ENCODE measurements at places on chromosomes 3 and 15.

DNA sequence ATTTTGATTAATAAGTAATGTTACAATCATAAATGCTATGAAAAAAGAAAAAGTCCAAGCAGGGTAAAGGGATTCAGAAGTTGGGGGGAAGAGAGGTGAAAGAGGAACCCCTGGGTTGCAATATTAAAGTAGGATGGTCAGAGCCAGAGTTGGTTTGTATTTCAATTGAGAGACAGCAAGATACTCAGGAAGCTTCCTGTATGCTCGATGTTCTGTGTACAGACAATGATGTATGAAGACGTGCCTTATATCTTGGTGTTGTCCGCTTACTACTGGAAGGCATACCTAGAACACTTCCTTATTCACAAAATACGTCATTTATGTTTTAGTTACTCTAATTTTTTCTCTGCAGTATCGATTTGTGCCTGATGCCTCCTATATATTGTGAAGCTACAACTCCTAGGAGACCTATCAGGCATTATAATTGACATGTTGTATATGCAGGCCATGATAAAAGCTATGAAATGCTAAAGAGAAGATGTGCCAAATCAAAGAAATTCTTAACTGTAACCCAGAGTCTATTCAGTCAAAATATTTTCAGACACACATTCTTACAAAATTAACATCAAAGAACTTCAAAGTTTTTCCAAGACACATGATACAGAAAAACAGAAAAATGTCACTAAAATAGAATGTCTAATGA lies 87.5 kb downstream of the TBL1XR1 start:
- DNase-seq = no peak

GRCh38 chr3:195466251-195466650 lies 23.4 kb upstream of the ACAP2 start:
- DNase-seq = no peak

DNA sequence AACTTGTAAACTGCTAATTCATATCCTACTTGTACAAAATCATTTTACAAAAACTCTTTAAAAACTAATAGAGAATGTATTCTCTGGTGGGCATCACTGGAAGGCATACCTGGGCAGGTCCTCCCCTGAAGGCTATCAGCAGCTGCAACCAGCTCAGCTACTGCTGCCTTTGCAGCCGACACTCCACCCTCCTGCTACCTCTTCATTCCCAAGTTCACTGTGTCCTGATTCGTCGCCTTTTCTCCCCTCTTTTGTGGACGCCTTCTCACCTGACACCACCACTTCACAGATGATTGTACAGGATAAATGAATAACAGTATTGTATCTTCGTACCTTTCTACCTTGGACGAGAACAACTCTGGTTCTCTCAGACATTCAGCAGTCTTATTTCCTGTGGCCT lies 28.9 kb downstream of the B4GALT4 start:
- DNase-seq = no peak

DNA sequence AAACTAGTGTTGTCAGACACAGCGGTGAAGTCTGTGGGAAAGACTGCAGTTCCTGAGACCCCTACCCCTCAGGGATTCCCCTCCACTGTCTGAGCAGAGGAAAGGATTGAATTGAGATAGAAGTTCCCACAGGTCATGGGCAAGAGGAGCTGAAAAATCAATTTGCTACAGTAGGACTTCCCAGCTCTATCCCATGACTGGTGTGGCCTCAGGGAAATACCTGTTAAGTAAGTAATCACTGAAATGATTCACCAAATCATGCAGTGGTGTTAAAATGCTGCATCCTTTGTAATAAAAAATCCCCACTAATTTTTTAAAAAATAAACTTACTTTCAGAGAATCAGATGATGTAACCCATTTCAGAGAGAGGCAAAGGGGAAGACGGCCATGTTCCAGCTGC lies 45.0 kb upstream of the SPRED1 start:
- no peak for DNase-seq

GRCh38 chr3:18847583-18848197 lies 300.6 kb upstream of the KCNH8 start:
- no peak for DNase-seq

- DNase-seq = peak; percentile 71
Measured at GRCh38 chr3:98022978-98023820, 11.9 kb downstream of the GABRR3 start.

GRCh38 chr15:79310612-79310984 lies 314 bp upstream of the TMED3 start:
- peak; percentile 37 for DNase-seq

GRCh38 chr15:98930576-98930975 lies 77.0 kb downstream of the PGPEP1L start:
- no peak for DNase-seq

DNA sequence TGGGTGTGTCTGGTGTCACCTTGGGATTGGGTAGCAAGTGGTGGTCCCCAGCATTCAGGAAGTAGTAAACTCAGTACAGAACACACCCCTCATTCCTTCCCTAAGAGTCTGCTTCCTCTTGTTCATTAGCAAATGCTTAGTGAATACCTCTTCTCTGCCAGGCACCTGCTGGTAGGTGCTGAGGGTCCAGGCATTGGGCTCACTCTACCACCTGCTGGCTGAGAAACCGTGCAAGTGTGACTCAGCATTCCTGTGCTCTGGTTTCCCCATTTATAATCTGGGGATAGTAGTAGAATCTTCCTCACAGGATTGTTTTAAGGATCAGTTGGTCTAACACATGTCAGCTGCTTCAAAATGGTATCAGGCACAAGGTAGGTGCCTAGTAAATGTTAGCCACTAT lies 4.8 kb downstream of the SHF start:
- DNase-seq = no peak

DNA sequence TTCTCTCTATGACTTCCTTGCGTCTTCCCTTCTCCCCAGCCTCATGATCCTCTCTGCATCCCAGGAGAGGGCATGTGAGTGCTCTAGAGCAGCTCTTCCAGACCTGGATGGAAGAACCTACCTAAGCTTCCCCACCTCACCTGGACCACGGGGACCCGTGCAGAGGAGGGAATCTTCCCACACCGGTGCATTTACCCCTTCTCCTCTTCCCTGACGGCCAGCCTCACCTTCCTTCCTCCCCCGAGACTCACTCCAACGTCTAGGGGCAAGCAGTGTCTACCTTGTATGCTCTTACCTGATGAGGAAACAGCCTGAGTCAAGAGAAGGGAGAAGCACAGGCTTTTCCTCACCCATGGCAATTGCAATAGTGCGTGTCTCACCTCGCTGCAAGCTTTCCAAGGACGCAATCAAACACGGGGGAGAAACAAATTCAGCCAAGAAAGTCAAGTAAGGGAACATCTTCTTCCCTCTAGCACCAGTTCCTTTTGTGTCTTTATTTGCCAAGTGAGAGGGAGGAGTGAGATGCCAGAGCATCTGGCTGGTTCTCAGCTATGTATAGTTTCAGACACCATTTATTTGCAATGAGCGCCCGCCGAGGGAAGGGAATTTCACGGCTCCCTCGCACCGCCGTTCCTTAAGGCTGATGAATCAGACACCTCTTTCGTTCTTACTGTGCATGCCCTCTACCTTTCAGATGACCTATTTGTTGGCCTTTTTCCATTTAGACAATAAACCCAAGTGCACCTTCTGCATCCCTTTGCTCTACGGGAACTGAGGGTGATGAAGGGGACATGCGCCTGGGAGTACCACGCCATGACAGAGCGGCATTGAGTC lies 1.8 kb upstream of the CCR9 start:
- DNase-seq = no peak
